ENCODE measurements at places on chromosomes 5 and 9.

DNA sequence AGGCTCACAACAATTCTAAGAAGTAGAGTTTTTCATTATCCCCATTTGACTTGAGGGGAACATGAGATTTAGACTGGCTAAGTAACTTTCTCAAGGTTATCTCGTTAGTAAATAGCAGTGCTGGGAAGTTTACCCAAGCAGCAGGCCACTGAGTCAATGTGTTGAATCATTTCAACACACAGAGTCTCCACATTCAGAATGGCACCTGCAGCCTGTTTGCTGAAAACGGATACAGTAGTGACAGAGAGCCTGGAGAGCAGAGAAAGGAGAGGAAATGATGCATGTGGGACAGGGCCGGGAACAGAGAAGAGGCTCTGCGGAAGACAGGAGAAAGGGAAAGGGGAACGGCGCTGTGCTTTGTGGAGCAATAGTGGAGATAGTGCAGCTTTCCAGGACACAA is 33.5 kb upstream of the ZSWIM6 start:
- DNase-seq: no peak

- no peak for DNase-seq
Measured at GRCh38 chr5:135691044-135691443, 112.3 kb upstream of the CXCL14 start.

DNA sequence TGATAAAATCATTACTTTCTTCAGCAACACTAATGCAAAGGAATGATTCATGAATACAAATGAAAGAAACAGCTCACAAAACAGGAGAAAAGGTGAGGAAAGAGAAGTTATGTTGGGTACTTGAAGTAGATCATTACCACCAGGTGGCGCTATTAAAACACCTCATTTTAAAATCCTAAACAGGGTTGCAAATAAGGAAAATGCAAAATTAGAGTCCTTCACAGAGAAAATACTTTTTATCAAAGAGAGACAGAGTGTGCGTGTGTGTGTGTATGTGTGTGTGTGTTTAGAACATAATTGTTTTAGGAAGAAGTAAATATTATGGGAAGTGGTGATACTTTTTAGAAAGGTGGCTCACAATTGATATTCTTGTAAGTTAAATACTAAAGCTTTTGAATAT is 49.5 kb upstream of the CD180 start:
- DNase-seq: no peak

- no peak for DNase-seq
Measured at GRCh38 chr5:95237324-95237723, 47.6 kb downstream of the MCTP1 start.

GRCh38 chr9:33489066-33489465 is 15.3 kb upstream of the NOL6 start:
- DNase-seq: no peak

DNA sequence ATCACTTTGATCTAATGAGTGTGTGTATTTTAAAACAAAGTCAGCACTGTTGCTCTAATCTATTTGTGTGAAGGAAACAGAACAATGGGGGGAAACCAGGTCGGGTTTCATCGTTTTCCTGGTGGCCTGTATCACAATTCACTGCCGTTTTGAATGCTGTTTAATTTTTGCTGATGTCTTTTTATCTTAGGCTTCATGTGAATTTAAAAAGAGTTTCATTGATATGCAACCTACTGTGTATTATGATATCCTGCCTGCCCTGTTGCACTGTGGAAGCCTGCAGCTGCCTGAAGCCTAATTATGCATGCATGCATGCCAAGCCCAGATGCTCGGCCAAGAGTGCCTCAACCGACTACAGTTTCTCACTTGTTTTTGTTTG is 307.5 kb downstream of the ZNF608 start:
- DNase-seq: peak; percentile 89

- DNase-seq: no peak
Measured at GRCh38 chr5:168227973-168228615, 63.4 kb upstream of the WWC1 start.

- no peak for DNase-seq
Measured at GRCh38 chr5:136776022-136776927, 410.9 kb upstream of the TRPC7 start.

DNA sequence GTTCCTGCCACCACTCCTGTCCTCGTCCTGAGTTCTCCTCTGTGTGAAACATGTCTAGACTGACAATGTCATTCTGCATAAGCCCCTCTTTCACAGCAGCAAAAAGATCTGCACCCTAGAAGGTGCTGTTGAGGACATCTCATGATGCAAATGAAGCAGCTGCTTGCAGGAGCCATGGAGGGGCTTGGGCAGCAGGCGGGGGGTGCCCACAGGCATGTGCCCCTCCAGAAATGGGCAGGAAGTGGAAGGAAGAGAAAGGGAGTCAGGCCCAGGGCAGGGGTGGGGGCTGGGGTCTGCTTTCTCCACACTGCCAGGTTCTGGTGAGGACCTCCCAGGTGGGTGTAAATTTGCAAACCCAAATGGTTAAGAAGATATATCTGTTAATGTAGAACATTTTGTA is 54.5 kb upstream of the KCNMB1 start:
- DNase-seq: no peak

GRCh38 chr9:5900622-5901021 is 9.9 kb downstream of the MLANA start:
- DNase-seq: no peak

- peak; percentile 69 for DNase-seq
Measured at GRCh38 chr9:98501819-98502218, 206.9 kb downstream of the GABBR2 start.

GRCh38 chr9:18632632-18633403 is 158.9 kb downstream of the ADAMTSL1 start:
- DNase-seq: no peak

- no peak for DNase-seq
Measured at GRCh38 chr5:103224118-103224893, 34.3 kb upstream of the MACIR start.

DNA sequence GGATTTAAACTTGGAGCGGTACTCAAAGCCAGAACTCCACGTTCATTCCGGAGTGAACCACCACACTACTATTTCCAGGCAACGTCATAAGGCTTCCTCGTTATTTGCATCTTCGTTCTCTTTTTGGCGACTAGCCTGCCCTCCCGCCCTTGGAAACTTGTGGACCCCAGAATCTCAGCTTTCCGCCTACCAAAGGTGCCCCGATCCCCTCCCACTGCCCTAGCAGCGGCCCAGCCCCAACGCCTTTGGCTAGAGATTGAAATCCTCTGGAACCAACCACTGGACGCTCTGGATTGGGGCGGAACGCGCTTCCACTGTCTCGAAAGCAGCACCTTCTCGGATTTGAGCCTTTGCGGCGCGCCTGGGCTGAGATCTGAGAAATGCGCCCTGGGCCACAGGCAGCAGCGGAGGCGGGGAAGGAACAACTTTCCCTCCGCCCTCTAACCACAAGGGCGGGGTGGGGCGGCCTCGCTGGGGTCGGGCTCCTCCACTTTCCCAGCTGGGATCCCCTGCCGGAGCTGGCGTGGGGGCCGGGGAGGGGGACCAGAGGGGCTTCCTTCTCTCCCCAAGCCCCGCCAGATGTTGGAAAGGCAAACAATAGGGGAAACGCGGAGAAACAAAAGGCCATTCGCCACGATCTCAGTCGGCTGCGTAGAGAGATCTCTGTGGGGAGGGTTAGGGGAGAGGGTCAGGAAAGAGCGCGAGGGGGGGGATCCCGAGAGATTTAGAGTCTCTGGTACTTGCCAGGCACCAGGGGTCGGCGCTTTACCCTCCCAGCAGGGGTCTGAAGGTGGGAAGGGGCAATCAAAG is 1.3 kb downstream of the MOB3B start:
- peak; percentile 77 for DNase-seq

DNA sequence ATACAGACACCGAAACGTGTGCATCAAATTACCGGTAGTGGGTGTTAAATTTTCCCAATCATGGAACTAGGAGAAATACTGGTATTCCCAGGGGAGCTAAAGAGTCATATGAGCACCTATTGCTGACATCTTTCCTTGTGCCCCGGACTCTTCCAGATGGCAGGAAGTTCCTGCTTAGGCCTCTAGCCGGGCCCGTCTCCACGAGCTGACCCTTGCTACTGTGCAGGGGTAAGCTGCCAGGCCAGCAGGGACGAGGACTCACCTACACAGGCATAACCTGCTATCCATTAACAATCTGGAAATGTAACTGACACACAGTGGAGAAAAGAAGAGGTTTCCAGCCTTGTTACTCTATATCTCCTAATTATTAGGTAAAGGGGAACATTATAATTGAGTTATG is 16.2 kb upstream of the SSBP2 start:
- no peak for DNase-seq

GRCh38 chr9:137294681-137295237 is 7.3 kb downstream of the NRARP start:
- DNase-seq: no peak

GRCh38 chr9:134522976-134523375 is 118.6 kb upstream of the COL5A1 start:
- no peak for DNase-seq

DNA sequence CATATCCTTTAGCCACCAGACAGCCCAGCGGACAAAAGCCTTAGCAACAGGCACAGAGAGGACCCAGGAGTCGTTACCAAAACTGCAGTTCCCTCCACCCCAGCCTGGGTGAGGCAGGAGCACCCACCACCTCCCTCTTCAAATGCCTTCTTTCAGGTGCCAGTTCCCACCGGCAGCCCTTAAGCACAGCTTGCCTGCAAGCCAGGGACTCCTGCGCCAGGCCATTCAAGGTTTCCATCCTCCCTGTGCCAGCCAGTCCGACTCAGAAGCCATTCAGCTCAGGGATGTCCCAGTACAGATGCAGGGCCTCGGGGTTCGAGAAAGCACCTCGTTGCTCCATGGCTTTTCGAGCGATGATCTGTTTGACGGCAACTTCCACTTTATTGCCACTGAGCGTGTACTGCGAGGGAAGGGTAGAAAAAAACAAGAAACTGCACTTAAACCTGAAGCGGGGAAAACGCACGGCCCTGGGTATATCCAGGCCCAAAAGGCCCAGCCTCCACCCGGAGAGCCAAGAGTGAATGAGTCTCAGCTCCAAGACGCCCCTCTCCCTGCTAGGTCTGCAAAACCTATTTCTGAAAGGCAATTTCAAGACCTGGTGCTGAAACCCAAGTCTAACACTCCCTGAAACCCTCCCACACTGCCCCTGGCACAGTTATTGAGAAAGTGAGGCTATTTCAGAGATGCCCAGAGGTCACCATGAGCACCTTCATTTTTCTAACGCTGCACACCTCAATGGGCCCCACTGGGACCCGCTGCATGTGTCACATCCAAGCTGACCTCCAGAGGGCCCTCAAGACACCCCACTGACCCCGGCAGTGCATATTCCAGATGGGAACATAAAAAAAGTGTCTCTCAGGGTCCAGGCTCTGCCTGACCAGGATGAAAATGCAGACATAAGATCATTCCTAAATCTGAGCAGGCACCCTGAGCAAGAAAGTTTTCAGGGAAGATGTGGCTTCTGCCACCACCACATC is 36.8 kb upstream of the ZNF354A start:
- DNase-seq: no peak

DNA sequence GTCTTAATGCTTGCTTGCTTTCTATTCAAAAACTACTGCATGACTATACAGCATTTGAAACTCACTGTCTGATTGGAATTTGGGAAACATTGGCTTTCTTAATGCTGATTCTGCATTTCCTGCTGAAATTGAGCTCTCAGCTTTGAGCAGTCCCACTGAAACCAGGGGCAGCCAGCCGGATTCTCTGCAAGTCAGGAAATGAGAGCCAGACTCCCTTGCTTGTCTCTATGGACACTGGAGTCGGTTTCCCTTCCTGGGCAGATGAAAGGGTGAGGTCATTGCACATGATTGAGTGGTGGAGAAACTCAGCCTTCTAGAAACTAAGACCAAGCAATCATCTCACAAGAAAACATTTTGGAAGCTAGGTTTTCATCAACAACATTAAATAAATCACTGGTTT is 119.7 kb upstream of the SPATA31C2 start:
- no peak for DNase-seq

DNA sequence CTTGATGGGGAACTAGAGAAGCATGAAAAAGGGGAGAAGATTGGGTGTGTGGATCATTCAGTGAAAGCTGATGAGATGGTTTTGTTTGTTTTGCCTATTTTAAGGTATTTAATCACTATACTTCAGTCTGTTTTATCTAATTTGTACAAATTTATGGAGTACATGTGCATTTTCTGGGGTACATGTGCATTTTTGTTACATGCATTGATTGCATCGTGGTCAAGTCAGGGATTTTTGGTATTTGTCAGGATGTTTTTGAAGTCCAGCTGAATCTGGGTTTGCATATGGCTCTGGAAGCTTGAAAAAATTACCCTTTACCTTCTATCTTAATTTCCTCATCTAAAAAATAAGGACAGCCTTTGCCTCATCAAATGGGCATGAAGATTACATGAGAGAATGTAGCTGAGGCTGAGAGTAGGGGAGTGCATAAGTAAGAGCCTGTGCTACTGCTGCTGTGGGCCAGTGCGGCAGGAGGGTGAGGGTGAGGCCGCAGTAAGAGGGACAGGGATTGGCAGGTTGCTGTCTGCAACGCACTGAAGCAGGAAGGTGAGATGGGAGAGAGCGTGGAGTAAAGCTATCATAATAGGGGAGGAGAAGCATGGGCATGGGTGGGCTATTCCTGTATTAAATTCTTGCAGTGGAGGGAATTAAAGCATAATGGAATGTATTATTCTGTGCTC is 139.8 kb downstream of the NPR3 start:
- no peak for DNase-seq

DNA sequence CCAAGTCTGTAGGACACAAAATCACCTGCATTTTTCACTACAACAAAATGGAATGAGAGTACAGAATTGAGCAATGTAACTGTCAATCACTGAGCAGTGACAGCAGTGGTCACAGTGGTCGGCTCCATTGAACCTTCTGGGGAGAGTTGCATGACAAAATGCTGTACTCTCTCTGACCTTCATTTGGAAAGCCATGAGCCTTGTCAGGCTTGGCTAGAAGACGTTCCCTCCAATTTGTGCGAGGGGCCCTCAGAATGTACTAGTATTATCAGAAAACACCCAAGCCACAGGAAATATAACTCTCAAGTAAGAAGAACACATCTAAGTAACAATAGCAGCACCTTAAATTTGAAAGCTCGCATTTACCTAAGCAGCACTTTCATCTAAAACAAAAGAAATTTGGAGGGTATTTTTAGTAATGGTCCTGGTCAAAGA is 425.6 kb upstream of the MEF2C start:
- DNase-seq: no peak

DNA sequence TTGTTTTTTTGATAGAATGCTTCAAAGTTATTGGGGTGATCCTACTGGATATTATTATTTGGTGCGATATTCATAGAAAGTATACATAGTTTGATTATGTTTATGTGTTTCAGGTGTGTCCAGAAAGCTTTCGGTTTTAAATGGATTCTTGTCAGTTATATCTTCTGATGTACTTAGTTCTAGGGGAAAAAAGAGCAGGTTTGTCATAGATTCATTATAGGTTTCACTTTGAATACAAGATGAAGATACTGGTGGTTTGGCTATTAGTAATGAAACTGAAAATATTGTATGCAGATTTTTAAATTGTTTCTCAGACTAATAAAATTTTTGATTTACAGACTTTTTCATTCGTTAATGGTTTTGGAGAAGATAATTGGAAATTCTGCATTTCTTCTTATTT is 98.9 kb downstream of the MAN2A1 start:
- DNase-seq: no peak

DNA sequence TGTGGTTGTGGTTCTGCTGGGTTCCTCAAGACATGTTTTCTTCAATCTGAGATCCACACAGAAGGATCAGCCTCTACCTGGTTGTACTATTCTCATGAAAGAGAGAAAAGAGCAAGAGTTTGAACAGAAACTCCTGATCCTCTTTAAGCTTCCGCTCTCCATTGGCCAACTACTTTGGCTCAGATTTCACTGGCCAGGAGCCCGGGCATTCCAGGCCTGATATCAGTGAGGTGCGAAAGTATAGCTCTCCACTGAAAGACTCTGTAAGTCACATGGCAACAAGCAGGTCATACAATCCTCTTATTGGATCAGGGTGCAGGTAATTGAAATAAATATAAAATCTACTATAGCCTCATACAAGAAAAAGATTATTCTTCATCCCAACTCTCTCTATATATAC is 920.5 kb downstream of the TLE4 start:
- DNase-seq: no peak

Measured in posterior cingulate gyrus (tissue), 11 donors.